ENCODE measurements at places on chromosomes 2 and 18.

DNA sequence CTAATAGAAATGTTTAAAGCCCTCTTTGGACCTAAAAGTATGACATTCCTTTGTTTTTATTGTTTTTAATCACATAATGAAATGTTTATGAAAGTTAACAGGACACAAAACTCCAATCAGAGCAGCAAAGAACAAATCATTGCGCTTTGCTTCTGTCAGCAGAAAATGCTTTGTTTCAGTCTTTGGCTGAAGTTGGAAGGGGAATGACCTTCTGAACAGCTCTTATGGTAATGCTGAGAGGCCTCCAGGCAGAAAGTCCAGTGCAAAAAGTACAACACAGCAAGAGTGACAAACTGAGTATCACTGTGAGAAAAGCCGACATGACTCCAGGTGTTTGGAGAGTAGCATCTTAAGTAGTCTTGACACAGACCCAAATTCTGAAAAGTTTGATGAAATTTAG is 147.7 kb upstream of the SP5 start:
- DNase-seq: no peak

DNA sequence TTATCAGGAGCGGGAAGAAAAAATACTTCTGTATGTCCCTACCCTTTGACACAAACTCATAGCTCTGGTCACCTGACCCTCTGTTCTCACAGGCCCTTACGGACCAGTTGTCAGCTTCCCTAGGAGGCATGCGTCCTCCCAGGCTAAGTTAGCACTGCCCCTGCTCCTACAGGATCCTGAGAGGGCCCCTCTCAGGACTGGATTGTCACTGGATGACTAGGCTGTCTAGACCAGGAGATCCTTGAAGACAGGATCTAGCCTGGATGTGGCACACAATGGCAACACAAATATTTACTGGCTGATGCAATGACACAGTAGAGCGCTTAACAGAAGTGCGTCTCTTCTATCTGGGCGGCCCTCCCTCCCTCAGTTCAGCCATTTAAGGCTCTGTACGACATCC is 7.7 kb downstream of the FAM228A start:
- no peak for DNase-seq

DNA sequence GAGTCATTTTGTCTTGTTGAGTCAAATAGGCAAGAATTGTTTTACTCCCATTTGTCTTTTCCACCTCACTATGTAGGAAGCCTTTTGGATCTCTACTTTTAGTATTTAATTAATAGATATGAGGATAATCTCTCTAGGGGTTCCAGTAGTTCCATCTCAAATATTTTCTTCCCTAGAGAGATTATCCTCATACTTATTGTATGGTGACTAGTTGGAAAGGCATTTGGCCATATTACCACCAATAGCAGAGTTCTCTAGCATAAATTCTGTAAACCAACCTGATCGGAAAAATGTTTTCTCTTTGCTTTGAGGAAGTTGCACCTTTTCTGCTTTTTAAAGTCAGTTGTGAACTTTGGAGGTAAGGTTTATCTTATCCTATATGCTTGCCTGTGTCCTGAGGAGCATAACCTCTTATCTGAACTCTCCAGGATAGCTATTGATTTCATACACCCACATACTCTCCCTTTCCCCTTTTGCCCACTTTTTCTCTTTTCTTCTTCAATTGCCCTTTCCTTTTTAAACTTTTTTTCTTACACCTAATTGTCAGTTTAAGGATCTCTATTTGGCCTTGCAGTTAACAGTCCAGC is 100.8 kb downstream of the GALNT1 start:
- no peak for DNase-seq

DNA sequence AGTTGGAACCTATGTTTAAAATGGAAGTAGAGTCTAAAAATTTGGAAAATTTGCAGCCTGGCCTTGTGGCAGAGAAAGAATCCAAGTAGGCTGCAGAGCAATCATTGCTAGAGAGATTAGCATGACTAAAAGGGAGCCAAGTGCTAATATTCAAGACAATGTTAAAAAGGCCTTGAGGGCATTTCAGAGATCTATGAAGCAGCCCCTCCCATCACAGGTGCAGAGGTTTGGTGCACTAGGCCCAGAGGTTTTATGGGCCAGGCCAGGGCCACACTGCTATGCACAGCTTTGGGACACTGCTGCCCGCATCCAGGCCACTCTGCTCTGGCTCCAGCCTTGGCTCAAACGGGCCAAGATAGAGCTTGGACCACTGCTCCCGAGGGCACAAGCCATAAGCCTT is 6.7 kb upstream of the IL1A start:
- no peak for DNase-seq

DNA sequence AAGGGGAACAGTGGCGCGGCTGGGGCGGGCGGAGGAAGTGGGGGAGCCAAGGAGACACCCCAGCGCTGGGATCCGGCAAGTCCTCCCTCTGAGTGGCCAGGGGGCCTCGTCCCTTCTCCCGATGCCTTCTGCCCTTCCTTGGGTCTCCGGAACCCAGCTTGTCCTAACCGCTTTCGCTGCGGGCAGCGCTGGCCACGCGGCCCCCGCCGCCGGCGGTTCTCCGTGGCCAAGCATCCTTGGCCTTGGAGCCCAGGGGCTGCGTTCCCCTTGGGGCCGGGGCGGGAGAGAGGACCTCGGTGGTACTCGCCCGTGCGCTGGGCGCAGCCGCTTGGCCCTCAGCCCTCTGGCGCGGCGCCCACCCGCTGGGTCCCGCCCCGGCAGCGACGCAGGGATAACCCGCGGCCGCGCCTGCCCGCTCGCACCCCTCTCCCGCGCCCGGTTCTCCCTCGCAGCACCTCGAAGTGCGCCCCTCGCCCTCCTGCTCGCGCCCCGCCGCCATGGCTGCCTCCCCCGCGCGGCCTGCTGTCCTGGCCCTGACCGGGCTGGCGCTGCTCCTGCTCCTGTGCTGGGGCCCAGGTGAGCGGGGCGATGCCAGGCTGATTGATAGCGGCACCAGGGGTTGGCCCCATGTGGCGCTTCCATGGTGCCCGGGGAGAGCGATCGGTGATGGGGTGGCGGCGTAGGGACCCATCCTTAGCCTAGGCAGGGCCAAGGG is 128.7 kb downstream of the UXS1 start:
- DNase-seq: no peak

GRCh38 chr2:158498749-158499136 is 42.0 kb downstream of the PKP4 start:
- DNase-seq: no peak

DNA sequence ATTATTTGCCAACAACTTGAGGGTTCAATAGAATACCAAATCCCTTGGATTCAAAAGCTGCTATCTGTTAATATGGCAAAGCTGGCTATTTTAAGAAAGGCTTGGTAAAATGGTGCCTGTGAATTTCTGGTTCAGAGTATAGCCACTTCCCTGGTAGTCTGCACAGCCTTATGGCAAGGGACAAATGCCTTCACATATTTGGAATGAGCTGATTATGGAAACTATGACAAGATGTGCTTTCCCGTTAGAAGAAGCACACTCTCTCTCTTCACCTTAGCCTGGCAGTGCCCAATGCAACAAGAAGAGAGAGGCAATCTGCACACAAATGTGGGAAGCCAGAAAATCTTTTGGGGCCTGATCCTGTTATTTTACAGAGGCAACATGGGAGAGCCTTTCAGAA is 47.5 kb upstream of the MAP3K20 start:
- DNase-seq: no peak

- no peak for DNase-seq
Measured at GRCh38 chr18:11025671-11026070, 123.7 kb downstream of the PIEZO2 start.

DNA sequence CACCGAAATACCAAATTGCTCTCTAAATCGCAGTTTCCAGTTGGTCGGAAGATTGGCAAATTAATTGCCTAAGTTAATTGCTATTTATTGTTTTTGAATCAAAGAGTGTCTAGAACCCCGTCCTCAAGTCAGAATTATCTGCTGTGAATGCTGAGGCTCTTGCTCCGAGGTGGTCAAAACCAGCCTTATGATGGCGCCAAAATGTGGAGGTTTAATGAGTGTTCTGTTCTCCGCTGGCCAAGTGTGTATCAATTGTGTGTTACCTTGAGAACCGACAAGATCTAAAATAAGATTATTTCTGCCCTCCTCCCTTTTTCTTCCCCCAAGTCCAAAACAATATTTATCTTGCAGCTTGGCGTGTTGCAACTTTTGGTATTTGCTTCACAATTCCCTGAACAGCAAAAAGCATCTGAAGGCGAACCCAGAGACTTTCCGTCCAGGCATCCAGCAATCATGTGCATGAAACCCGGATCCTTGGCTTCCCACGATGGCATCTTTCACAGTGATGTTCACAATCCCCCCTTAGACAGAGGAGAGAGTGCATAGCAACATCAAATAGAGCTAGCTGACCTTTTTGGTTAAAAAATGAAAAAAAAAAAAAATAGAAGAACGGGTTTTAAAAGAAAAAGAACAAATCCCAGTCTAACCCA is 323.0 kb downstream of the MYCN start:
- no peak for DNase-seq

GRCh38 chr2:37405781-37406180 is 61.4 kb downstream of the QPCT start:
- DNase-seq: no peak

Data from stimulated activated CD4-positive, alpha-beta T cell treated with anti-CD3 and anti-CD28 coated beads, Interleukin-15, amount 100 ng/mL, for 1 hour (primary cell).